ENCODE measurements at places on chromosomes 4 and X.
A peak's percentile ranks its signal among the peaks of the same experiment; 100 is the strongest.

- DNase-seq = no peak
These were observed 25.1 kb downstream of the PIR start for GRCh38 chrX:15468036-15468435.

DNA sequence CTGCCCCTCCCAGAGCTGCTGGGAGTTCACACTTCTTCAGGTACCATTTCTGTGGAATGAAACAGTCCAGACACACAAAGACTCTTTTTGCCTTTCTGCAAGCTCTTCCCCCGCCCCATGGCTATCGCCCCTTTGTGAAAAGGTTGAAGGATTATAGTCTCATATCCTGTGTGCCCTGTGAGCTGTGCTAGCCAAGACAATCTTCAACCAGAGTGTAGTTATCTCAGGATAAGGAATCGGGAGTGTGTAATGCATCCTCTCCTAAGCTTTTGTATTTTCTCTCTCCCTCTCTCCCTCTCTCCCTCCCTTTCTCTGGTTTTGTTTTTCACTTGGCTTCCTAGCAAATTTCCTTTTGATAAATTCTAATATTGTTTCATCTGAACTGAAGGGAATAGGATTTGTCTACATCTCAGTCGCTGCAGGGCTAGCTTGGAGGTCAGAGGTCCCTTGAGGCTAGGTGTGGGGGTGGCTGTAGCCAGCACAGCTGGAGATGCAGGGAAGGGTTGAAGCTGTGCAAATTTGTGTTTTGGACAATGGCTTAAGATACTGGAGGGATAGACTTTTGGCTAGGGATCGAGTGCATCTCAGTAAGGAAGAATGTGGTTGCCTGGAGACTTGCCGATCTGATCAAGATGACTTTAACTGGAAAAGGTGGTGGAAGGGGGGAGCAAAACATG, 74.6 kb upstream of the NALF2 start:
- no peak for DNase-seq

- DNase-seq = no peak
These were observed 128.2 kb downstream of the C4orf51 start for GRCh38 chr4:145808021-145808650.

DNA sequence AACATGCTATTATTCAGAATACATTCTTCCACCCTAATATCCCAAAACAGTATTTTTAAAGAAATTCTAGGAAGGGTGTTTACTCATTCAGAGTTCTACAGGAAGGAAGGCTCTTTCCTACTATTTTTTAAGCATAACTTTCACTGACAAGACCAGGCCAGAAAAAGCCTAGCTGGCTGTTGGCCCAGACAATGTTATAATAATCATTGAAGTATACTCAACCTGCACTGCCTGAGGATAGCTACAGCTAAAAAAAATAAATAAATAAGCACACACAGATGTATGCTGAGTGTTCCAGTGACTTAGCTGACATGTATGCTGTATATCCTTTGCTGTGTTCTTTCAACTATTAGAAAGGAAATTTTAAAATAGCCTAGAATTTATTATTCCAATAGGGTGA, 145.8 kb upstream of the SPRY1 start:
- no peak for DNase-seq

DNA sequence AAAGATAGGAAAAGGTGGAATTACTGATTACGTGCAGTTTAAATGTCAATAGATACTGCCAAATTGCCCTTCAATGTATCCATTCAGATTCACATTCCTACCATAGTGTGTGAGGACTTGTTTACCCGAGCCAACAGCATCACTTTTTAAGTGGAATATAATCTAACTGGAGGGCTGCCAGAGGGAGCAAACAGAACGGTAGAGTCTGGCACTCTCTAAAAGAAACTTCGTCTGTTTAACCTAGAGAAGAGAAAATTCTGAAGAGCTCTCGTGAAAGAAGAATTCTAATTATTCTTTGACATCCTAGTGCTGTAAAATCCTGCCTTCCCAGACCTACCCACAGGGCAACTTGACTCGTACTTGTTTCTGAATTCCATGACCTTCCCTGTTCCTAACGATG, 23.2 kb downstream of the SMIM43 start:
- no peak for DNase-seq

DNA sequence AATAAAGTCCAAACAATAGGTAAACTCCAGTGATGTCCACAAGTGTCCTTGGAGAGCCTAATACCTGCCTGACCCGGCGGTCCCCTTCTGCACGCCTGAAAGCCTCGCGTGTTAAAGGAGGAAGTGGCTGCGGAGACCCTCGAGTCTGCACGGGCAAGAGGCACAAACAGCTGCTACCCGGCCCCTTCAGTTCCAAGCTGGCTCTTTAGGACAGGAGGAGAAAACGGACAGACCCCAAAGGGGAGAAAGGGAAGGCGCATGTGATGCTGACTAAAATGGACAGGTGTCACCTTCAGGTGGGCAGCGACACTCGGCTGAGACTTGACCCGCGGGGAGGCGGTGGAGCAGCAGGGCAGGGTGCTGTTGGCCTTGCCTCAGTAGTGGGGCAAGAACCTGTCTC, 102.7 kb upstream of the TENM3 start:
- no peak for DNase-seq

DNA sequence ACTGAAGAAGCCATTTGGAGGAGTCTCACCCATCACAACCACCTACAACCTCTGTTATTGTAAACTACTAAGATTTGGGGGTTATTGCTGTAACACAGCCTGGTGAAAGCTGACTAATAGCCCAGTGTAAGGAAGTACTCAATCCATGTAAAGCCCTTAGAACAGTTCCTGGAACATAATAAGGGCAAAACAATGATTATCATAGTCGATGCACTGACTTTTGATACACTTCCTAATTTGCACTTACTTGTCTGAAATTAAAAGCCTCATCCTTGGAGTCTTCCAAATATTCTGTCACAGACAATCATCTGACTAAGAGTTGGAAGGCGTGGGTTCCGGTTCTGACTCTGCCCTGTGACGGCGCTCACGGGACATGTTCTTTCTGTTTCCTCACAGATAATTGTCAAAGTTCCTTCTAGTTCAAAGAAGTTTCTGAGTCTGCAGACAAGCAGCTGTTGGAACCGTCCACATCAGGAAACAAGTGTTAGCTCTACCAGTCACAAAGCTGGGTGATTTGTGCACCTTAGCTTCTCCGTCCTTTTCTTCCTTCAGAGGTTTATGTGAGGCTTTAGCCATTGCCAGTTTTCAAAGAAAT, 33.4 kb upstream of the RASGEF1B start:
- DNase-seq = peak; percentile 25

- DNase-seq = no peak
These were observed 88.8 kb downstream of the CHST7 start for GRCh38 chrX:46662188-46662958.

DNA sequence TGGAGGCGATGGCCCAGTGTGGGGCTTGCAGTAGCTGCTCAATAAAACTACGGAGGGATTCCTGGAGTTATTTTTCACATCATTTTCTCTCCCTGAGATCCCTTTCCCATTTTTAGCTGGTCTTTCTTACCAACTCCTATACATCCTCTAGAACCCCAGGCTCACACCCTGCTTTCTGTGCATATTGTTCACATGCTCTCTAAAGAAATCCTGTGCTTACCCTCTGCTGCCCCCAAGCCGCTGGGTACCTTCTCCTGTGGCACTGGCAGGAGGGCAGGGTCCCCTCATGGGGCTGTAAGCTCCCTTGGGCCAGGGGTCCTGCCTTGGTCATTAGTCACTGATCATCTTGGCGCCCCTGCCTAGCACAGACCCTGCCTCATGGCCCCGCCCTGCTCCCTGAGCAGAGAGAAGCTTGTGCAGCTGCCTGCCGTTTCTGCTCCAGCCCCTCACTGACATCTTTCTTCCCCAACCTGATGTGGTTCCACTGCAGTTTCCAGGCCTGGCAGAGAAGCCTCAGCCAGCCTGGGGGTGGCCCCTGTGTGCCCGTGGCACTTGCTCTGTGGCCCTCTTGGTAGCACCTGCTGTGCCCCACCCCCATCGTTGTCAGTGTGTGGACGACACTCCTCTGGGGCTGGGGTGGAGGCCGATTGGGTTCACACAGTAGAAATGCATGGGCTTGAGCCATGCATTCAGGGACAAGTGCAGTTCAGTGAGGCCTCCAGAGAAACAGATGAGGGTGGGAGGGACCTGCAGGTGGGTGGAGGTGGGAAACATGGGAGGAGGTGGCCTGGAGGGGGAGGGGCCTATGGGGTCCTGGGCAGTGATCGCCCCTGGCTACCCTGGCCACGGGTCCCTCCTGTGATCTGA, 69.5 kb downstream of the WFS1 start:
- no peak for DNase-seq

DNA sequence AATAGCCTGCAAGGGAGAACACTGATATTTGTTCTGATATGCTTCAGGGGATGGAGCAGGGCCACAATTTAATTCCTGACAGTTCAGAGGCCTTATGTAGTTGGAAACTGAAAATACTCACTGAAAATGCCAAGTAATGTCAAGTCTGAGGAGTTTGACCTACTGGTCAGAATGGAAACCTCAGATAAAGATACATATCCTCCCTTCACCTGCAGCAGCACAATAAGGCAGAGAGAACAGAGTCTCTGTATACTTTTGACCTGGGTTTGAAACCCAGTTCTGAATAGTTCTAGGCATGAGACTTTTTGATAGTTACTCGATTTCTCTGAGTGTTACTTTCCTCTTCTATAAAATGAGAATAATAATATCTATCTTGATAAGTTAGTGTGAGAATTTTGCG, 65.8 kb upstream of the TRPC5 start:
- no peak for DNase-seq

Measured in stimulated activated CD8-positive, alpha-beta memory T cell treated with anti-CD3 and anti-CD28 coated beads, Interleukin-2, amount 100 ng/mL, for 1 hour (primary cell).